Stimulated activated CD4-positive, alpha-beta T cell treated with anti-CD3 and anti-CD28 coated beads, Interleukin-1b, Interleukin-23, amount 100 ng/mL, for 1 hour (primary cell): ENCODE measurements at places on chromosomes 7 and 10.

DNA sequence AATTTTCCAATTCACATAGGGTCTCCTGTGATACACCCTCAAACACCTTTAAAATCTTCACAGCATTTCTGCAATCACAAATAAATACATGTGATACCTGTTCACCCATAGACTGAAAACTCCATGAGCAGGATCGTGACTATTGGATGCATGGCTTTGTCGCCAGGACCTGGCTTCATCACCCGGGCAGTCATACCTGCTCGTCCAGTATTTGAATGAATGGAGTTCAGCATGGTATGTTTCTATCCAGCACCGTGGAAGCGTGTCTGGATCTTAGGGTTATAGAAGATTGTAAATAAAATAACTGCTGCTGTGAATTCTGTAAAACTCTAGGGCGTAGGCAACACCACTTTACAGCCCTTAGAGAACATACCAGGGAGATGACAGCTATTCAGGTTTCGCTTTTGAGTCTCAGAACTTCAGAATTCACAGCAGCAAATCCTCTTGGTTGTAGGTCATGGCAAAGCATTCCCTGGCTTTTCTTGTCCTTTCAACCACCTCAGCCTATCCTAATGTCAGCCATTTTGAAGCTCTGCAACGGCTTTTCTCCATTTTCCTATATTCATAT, 47.4 kb upstream of the USP6NL start:
- no peak for DNase-seq

DNA sequence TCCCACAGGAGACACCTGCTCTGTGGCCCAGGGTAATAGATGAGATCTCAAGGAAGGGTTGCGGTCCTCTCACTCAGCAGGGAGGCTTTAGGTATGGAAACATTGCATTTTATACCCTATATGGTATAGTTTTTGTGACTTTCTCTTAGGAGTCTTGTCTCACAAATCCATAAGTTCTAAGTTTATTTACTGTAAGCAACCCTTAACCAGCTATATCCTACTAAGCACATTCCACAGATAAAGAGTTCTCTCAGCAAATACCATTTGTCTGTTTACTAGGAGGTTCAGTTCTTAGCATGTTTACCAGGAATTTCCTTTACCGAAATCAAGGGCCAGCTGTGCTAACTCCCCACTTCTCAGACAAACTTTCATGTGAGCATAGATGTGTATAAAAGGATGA, 66.9 kb downstream of the ANLN start:
- no peak for DNase-seq

DNA sequence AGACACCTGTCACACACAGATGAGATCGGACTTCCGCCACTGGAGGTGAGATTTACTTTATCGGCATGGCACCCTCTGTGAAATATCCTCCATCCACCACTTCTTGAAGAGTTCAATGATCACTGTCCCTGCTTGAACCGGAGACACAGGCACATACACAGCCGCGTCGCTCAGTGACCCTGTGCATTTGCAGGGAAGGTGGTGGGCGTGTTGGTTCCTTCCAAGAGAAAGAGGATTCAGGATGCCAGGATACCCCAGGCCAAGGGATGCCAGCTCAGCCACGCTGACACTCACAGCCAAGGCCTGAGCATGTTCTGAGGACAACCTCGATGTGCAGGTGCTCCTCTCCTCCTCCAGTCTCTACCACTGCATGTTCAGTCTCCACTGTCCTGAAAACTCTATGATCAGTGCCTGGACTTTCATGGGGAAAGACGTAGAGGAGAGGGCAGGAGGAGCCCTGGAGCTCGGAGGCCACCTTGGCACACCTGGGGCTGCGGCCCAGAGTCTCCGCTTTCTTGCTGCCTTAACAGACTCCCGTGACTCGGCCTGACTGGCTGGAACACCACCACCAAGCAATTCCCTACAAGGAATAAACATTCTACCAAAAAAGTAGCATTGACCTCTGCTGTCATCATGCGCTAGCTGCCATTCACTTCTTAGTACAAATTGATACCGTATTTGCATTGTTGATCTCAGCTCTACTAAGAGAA, 115.2 kb downstream of the TCERG1L start:
- DNase-seq, result no peak

GRCh38 chr7:2278026-2278425, 36.0 kb downstream of the NUDT1 start:
- DNase-seq, result no peak
